Activated CD4-positive, CD25-positive, alpha-beta regulatory T cell (primary cell): ENCODE measurements at places on chromosomes 7 and 10.
A peak's percentile ranks its signal among the peaks of the same experiment; 100 is the strongest.

DNA sequence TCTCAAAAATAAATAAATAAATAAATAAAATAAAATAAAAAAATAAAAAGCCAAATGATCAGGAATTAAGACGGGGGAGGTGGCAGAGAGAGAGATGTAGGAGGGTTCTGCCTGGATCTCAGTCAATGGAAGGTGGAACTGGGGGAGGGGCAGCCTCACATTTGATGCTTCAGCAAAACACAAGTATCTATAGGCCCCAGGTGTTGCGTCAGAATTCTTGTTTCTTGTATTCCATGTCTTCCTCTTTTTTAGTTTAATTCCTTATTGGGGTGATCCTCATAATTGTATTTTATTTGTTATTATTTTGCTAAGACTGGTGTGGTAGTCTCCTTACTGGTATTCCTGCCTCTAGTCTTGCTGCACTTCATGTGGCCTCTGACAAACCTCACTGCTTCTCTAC, 41.4 kb upstream of the SMARCD3 start:
- no peak for DNase-seq

GRCh38 chr10:119620241-119621077, 23.7 kb upstream of the TIAL1 start:
- DNase-seq: no peak

GRCh38 chr10:127011174-127011573, 105.9 kb downstream of the DOCK1 start:
- DNase-seq: no peak

- DNase-seq: no peak
Observed at GRCh38 chr7:112257073-112257472, 50.6 kb downstream of the ZNF277 start.

- DNase-seq: no peak
Observed at GRCh38 chr7:27677912-27678612, 15.4 kb upstream of the HIBADH start.

- no peak for DNase-seq
Observed at GRCh38 chr7:137871170-137871915, 24.6 kb upstream of the DGKI start.

DNA sequence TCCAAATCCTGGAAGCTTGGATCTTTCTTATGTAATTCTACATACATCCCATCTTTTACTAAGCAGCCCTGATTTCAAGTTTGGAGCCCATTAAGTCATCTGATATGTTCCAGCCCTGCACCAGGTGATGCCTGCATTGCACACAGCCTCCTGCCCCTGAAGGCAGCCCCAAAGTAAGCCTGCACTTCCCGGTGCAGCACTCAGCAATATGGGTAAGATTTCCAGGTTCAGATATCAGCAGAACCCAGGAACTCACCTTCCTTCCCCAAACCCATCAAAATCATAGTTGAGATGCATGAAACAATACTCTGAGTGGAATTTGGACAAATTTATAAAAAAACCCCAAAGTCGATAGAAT, 333 bp upstream of the DDC start:
- no peak for DNase-seq

- no peak for DNase-seq
Observed at GRCh38 chr7:139960157-139960556, 102.6 kb downstream of the PARP12 start.

DNA sequence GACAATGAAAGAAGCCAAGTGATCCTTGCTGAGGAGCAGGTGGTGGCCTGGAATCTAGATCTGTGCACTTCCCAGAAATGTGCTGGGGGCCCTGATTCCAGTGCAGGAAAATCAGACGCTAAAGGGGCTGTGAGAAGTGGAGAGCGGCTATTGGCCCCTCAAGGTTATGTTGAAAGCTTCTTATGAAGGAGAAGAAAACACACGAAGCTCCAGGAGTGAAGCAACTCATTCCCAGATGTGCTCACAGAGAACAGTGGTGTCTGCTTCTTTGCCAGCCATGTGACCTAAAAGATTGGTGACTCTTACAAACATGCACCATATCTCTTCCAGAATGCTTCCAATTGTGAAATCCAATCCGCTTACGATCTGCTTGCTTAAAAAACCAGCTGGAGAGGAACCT, 679.3 kb upstream of the IGFBP3 start:
- no peak for DNase-seq

- peak; percentile 55 for DNase-seq
Observed at GRCh38 chr7:107579885-107580715, at the start of gene BCAP29. Gene BCAP29 (plus strand): TSS chr7:107580246. CDS start chr7:107580773, 527 bp downstream.

- no peak for DNase-seq
Observed at GRCh38 chr7:149377386-149377785, 83.5 kb downstream of the ZNF777 start.

DNA sequence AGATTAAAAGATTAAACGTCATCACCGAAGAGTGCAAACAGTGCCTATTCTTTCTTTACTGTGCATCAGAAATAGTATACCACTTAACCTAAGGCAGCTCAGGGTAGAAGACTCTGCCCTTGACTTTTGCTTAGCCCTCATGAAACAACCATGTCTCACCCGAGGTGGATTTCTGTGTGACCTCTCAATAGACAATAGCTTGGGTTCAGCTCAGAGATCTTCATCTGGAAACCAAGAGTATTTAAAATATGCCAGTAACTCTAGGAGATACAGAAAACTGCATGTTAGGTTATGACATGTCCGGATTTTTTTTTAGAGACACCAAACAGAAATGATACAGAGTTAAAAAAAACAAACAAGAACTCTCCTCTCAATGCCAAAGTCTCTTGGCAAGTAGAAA, 75.8 kb downstream of the JAZF1 start:
- no peak for DNase-seq

DNA sequence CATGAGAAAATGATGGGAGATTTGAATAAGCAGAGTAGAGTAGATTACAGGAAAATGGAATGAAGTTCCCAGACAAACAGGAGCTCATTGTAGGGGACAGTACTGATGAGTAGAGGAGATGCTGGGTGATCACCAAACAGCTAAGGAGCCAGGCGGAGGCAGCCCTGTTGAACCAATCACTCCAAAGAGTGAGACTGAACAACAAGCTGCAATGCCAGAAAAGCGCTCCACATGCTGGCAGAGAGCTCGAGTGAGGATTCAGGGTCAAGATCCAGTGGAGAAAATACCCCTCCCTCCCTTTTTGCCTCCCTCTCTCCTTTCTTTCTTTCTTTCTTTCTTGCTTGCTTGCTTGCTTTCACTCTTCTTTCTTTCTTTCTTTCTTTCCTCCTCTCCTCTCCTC, 133.3 kb downstream of the PFKFB3 start:
- DNase-seq: no peak

GRCh38 chr7:64888901-64889685, 14.0 kb upstream of the ZNF273 start:
- no peak for DNase-seq

GRCh38 chr10:18222866-18223265, 82.6 kb downstream of the CACNB2 start:
- DNase-seq: no peak

DNA sequence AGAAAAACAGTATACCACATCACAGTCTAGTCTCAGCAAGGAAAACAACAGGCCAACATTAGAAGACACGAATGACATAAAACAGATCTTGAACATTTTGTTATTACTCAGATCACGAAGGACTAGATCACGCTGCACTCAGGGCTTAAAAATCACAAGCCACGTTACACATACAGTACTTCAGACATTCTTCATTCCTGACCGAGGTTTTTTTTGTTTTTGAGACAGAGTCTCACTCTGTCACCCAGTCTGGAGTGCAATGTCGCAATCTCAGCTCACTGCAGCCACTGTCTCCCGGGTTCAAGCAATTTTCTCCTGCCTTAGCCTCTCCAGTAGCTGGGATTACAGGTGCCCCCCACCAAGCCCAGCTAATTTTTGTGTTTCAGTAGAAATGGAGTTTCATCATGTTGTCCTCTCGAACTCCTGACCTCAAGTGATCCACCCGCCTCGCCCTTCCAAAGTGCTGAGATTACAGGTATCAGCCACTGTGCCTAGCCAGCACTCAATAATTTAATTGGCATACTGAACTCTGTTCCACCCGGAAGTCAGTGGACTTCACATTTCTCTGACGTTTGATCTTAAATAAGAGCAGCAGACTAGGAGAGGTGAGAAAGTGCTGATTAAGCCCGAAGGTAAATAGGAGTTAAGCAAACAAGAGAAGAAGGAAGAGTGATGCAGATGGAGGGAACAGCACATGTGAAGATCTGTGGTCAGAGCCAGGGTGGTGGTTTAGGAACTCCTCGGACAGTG, 3.5 kb downstream of the AIMP2 start:
- DNase-seq: no peak

GRCh38 chr7:80847027-80847426, 71.8 kb downstream of the SEMA3C start:
- DNase-seq: no peak

- DNase-seq: no peak
Observed at GRCh38 chr7:148698007-148698396, 701 bp upstream of the CUL1 start.

DNA sequence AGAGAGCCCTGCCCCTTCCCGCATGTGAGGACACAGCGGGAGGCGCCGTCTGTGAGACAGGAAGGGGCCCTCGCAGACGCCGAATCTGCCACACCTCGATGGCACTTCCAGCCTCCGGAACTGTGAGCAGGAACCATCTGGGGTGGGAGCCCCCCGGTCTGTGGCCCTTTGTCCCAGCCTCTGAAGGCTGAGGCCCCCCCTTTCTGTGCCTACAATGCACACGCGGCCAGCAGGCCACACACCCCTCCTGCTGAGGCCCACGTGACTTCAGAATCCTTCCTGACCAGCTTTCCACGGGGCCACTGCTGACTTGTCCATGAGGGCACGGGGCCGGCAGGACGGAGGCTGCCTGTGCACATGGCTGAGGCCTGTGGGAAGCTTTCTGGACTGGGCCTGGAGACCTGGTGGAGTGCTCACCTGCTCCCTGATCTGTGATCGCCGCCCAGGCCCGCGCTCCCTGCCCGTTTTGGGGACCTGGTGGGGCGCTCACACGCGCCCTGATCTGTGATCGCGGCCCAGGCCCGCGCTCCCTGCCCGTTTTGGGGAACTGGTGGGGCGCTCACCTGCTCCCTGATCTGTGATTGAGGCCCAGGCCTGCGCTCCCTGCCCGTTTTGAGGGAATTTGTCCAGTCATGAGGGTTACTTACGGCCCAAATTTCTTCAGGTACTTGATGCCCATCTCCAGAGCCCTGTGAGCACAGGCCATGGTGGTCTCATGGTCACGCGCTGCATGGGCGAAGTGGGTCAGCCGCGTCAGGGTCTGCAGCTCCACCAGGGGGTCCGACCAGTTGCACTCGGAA, 34.3 kb downstream of the CFAP46 start:
- no peak for DNase-seq

GRCh38 chr7:135913404-135913803, 63.8 kb downstream of the MTPN start:
- DNase-seq: no peak

DNA sequence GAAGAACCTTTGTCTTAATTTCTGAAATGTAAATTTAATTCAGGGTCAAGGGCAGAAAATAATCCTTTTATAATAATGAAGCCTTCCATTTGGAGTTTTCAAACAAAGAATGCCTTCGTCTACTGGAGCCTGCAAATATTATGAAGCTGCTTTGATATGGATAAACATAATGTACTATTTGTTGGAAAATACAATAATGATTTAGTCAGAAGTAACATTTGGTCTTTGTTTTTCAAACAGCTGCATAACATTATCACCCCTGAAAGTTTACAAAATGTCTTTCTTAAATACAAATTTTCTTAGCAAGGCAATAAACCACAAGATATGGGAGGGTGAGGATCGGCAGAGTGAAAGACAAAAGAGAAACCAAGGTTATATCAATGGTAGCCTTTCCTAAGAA, 41.5 kb downstream of the TMEM26 start:
- no peak for DNase-seq
